Right lung (tissue), 10 donors: ENCODE measurements at places on chromosomes 13 and 19. TPM values are rescaled to one million over a fixed set of nuclear protein-coding genes. Genes with fewer than 3 reads are reported as not detected.

The PNMA8A gene
- polyA plus RNA-seq, result 11.6 TPM

DNA sequence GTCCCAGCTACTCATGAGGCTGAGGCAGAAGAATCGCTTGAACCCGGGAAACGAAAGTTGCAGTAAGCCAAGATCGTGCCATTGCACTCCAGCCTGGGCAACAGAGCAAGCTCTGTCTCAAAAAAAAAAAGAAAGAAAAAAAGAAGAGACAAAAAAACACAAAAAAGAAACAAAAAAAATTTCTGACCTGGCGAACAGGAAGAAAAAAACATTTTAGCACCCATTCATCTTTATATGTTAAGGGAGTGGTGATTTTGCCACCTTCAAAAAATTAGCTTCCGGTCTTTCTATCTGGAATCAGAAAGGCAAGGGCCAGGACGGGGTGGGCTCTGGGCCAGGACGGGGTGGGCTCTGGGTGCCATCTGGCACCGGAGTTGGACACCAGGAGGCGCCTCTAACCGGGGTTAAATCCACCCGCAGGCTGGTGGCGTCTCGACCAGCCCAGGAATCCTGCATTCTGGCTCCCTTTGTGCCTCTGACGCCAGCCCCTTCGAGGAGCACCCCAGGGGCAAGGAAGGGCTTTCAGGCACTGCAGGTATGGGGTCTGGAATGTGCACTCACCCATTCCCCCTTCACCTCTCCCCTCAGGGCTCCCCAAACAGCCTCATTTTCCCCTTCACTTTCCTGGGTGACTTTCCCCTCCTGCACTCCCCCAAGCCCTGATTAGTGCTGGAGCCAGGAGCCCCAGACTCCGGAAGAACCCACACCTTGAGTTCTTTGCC is 10.4 kb upstream of the ZSWIM4 start:
- DNase-seq, result no peak

The LAIR1 gene
- polyA plus RNA-seq, result 7.4 TPM

GRCh38 chr19:16139752-16140151 is 3.7 kb upstream of the HSH2D start:
- no peak for DNase-seq

DNA sequence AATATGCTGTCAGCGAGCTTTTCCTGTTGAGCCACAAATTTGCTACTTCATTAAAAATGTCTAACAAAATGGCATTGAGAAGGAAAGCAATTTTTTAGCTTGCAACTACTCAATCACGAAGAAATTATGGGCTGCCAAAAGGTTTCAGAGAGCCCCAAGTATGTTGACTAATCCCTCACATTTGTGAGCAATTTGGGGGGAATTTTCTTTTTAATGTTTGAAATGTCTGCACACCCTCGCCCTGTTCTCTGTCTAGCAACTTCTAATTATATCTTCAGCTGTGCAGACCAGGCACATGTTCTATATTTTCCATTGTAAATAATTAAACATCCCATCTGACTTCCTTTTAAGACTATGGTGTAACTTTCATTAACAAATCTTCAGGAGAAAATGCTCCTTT is 192.9 kb downstream of the DCT start:
- DNase-seq, result no peak

- no peak for DNase-seq
These were observed 37.7 kb upstream of the ESD start for GRCh38 chr13:46834657-46835056.
